Suppressor macrophage treated with lipopolysaccharide for 4 hours (primary cell): ENCODE measurements at places on chromosomes 13 and 19.

DNA sequence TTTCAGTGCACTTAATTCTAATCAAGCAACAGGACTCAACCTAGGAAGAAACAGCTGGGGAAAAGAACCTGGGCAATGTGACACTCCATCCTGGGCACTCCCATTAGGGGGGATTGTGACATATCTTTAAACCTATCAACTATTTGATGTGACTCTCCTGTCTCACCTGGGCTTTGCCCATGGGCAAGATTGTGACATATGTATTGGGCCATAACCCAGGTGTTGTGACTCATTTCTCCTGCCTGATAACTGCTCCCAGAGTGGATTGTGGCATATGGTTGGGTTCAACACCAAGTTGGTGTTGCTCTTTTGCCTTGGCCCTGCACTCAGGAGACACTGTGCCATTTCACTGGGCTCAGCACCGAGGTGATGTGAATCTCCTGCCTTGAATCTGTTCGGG is 82.6 kb downstream of the ZNF723 start:
- DNase-seq, result no peak

DNA sequence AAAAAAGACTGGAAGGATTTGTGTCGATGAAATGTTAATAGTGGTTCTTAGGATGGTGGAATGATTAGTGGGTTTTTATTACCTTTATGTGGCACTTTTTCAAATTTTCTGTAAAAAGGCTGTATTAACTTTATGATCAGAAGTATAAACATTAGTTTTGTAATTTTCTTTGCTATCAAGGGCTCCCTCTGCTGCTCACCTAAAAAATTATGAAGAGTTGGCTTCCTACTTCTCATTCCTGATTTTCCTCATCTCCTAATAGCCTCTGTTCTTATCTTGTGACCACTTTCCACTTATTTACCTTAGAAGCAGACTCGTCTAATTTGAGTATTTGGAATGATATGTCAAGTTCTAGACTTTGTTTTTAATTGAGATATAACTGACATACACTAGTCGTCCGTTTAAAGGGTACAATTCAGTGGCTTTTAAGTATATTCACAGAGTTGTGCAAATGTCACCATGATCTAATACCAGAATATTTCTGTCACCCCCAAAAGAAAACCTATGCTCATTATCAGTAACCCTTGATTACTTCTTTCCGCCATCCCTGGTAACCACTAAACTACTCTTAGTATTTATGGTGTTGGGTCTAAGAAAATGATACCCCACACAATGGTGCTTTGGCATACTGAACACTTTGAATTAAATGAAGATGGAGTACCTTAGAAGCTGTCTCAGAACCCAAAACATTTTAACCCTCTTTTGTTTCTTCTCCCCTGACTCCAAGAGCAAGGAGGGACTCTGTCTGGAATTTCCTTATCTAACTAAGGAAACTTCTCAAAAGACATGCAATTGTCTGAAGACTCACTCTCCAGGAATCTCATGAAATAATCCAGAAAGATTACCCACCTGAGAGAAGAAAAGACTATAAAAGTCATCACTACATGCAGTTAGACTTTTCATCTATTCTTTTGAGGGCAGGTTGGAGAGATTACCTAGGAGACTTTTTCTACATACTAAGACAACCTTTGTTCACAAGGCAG is 311.3 kb downstream of the DLEU7 start:
- DNase-seq, result peak; percentile 39

GRCh38 chr13:49213997-49214916 is 5.9 kb upstream of the MLNR start:
- DNase-seq, result no peak

DNA sequence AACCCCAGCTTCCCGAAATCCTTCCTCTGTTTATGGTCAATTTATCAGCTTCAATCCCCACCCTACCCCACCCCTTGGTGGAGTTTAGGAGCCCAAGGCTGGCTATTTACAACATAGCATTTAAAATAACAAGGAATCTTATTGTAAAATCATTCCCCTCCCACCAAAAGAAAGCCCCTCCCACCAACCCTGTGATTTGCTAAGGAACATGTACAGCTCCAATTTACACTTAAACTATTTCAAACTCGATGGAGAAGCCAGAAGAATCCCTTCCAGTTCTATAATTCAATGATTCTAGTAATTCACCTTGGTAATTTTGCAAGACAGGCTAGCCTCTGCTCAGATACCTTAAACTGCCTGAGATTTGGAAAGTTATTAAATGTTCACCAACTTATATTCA is 3.0 kb downstream of the LATS2 start:
- DNase-seq, result no peak

DNA sequence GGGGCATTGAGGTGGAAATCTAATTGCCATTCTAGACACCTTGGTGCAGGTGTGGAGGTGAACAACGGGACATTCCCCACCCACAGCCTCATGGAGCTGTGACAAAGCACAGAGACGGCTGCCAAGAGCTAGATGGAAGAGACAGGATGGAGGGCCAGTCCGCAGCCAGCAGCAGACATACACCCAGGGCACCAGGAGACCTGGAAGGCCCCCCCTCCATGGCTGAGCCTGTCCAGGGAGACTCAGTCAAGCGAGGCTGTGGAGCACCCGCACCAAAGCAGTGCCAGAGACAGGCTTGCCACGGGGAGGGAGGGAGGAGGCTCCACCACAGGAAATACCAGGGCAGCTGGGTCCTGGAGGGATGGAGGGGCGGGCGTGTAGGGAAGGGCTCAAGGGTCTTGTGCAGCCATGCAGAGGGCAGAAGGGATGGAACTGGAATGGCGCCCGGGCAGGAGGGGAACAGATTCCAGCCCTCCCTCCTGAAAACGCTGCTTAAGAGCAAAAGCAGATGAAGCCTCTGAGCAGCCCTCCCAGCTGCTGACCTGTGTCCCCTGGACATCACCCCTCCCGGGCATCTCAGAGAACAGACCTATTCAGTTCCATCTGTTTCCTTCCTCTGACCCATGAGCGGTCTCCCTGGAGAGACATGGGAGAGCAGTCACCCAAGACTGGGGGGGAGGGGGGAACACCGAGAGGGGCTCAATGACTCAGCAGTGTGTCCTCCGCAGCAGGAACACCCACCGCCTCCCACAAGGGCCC is 14.4 kb downstream of the EPS15L1 start:
- DNase-seq, result no peak

GRCh38 chr13:44826591-44827350 is 162.5 kb downstream of the NUFIP1 start:
- no peak for DNase-seq

DNA sequence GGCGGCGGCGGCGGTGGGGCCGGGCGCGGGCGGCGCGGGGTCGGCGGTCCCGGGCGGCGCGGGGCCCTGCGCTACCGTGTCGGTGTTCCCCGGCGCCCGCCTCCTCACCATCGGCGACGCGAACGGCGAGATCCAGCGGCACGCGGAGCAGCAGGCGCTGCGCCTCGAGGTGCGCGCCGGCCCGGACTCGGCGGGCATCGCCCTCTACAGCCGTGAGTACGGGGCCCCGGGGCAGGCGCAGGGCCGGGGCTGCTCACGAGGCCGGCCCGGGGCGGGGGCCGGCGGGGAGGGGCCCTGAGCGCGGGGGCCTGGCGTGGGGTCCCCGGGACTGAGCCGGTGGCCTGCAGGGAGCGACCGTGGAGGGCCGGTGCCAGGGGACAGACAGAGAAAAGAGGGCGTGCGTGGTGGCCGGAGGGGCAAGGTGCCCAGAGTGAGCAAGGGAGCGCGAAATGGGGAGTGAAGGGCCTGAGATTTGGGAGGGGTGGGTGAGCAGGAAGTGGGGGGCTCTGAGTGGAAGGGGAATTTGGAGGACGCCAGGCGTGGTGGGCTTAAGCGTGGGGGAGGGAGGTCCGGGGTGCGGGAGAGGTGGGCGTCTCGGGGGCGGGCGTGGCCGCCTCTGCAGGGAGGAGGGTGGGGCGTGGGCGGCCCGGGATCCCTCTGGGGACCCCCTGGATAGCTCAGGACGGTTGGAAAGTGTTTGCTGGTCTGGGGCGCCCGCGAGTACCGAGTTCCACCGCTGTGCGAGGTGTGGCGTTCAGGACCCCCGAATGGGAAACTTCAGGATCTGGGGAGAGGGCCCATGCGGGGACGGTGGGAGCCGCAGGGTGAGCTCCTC is 575 bp downstream of the CARM1 start:
- DNase-seq, result peak; percentile 37

GRCh38 chr19:40252395-40252794 is 25.9 kb upstream of the CCNP start:
- DNase-seq, result no peak

DNA sequence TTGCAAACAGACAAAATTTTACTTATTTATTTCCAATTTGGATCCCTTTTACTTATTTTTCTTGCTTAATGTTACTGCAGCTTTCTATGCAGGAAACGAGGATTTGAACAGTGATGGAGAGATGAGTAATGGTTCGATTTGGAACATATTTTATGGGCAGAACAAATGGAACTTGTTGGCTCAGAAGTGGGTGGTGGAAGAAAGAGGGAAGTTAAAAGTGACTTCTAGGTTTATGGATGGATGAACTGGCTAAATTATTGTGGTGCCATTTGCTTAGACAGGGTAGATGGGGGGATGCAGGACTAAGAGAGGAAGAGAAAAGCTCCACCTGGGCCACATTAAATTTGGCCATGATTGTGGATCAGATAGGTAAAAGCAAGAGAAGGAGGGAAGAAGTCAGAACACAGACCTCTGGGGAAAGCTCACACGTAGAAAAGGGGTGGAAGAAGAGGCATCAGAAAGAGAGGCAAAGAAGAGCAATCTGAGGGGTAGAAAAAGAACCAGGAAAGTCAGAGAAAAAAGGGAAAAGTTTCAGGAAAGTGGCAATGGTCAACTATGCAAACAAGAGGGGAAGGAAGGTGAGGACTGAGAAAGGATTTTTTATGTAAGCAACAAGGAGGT is 768 bp upstream of the CYSLTR2 start:
- peak; percentile 20 for DNase-seq

GRCh38 chr13:48401480-48401879 is 11.4 kb downstream of the LPAR6 start:
- DNase-seq, result no peak

- no peak for DNase-seq
Measured at GRCh38 chr19:55226273-55226672, 2.3 kb downstream of the TMEM86B start.

GRCh38 chr13:65868099-65868498 is 1362.0 kb downstream of the PCDH9 start:
- DNase-seq, result no peak

GRCh38 chr19:47758443-47758804 is 13.1 kb downstream of the NOP53 start:
- DNase-seq, result peak; percentile 23

GRCh38 chr13:106299621-106300020 is 235.8 kb downstream of the EFNB2 start:
- DNase-seq, result no peak

DNA sequence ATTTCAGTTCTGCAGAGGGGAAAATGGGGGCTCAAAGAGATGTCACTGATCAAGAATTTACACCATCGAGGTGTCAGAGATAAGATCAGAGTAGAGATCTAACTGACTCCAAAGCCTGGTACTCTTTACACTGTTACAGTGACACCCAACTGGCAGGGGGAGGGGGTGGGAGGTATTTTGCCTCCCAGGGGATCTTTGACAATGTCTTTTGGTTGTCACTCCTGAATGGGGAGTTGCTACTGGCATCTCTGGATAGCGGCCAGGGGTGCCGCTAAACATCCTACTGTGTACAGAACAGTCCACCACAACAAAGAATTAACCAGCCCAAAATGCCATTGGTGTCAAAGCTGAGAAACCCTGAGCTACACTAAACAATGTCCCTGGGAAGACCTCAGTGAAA is 3.1 kb downstream of the FPR3 start:
- no peak for DNase-seq

DNA sequence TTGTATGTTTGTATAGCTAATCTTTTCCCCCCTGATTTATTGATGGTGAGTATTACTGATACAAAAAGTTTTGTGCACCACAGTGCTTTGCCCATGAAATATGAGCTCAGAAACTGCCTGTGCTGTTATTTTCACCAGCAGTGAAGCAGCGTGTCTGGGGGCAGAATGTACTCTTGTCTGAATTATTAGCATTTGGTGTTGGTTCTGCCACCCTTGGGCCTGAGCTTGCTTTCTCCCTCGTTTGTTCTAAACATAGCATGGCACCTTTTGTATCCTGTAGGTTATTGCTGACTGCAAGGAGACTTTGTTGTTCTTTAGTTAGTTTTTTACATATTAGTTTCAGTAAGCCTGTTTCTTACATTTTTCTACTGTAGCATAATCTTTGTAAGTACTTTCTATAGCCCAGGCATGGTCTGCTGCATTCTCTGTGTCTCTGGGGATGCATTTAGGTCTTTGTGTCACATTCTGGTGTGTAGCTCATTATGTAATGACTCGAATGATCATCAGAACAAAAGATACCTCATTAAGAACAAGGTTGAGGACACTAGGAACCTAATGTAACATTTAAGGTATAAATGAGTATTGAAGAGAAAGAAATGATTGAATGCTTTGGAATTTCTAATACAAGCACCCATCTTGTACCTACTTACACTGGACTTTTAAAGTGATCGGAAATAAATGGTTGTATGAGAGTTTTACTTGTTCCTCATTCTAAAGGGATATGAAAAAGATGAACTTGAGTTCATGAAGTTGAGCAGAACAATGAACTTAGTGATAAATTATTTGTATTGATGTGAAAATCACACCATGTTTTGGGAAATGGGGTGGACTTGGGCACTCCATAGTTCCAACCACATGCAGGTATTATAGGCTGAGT is 50.3 kb upstream of the GPI start:
- DNase-seq, result no peak

DNA sequence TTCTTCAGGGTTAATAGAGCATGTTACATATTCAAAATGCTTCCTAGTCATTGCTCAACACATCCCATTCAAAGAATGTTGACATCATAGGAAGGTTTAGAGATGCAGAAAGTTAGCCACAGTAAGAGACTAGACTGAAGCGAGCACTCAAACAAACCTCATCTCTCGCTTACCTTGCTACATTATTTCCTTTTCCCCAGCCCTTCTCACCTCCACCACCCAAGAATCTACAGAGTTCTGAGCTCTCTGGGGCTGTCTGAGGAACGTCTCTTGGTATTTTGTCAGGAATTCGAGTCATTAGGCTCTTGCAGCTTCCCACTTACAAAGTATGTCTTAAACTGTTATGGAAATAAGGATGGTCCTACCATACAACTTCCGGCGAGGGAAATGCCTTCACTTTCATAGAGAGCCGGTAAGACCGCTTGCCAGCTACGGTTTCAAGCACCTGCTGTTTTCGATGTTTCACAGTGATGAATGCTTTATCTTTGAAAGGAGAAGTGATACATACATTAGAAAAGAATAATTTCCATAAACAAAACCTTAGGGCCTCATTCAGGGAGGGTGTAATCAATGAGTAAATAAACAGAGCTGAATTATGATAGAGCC is 65.1 kb downstream of the FLT1 start:
- DNase-seq, result no peak

- DNase-seq, result no peak
Measured at GRCh38 chr19:7312816-7313215, 18.6 kb upstream of the INSR start.
